ENCODE measurements at places on chromosomes 12 and 14. TPM values are rescaled to one million over a fixed set of nuclear protein-coding genes. Genes with fewer than 3 reads are reported as not detected.

The FOXG1 gene
- polyA plus RNA-seq, result not detected

The SMAGP gene
- polyA plus RNA-seq, result 28.9 TPM

The UNC119B gene
- polyA plus RNA-seq, result 8.8 TPM

- H3K4me1 ChIP-seq, result no peaks in the 10 kb centered on the region
- no peaks in the 10 kb centered on the region for H3K36me3 ChIP-seq
- DNase-seq, result no peak
- no peak overlapping the region for H3K4me3 ChIP-seq
- H3K27ac ChIP-seq, result no peak overlapping the region
- H3K27me3 ChIP-seq, result no peaks in the 10 kb centered on the region
Measured at GRCh38 chr14:59262717-59263454, 74.4 kb downstream of the DAAM1 start.

DNA sequence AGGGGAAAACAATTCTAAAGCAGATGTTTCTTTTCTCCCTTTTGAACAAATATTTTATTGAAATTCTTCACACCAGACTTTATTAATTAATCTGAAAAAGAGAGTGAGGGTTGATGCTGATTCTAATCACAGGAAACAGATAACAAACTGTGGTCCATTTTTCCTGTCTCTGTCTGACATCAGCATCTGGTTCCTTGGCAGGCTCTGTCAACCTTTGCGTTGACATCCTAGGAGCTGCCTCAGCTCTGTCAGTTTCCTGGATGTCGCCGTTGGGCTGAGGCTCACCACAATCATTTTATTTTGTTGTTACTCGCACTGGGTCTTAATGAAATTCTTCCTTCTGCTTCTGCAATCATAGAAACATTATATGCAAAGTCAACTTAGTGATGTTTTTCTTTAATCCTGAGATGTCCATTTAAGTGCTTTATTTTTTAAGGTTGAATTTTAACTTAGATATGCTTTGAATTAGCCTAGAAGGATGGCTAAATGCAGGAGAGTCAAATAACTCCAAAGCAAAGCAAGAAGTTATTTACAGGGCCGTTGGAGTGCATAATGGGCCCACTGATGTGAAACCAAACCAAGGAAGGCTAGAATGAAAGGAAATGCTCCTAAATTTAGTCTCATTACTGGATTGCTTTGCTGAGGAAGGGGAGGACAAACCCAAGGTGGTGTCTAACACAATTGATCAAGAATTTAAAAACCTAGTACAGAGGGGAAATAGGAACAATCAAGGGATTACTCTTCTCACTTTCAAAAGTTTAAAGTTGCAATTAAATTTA is 542.4 kb downstream of the FLRT2 start:
- H3K27me3 ChIP-seq, result no peaks in the 10 kb centered on the region
- H3K4me3 ChIP-seq, result no peak overlapping the region
- no peak overlapping the region for H3K27ac ChIP-seq
- H3K36me3 ChIP-seq, result no peaks in the 10 kb centered on the region
- H3K4me1 ChIP-seq, result no peaks in the 10 kb centered on the region

DNA sequence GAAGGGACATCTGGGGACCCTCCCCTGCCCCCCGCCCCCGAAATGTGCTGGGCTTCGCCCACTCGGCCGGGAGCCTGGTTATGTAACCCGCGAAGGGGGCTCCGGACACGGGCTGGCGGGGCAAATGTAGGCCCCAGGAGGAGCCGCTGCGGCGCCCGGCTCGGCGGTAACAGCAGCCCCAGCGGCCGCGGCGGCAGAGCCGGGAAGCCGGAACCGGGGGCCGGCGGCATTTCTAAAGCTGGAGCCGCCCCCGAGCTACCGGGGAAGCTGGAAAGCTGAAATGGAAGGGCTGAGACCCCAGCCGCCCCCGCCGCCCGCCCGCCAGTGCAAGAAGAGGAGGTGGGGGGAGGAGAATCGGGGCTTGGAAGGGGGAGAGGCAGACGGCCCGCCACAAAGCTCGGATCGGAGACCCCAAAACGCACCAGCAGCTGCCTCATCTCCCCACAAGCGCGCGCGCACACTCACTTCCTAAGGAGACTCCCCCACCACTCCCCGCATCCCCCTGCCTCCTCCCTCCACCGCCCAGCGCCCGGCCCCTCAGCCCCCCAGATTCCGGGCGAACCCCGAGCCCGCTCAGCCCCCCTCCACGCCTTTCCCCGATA is 1.5 kb downstream of the KDM2B start:
- H3K27ac ChIP-seq, result peak overlapping the region; percentile 93
- H3K4me1 ChIP-seq, result peaks cover 41% of the 10 kb centered on the region
- H3K36me3 ChIP-seq, result peaks cover 3% of the 10 kb centered on the region
- no peaks in the 10 kb centered on the region for H3K27me3 ChIP-seq
- peak overlapping the region; percentile 97 for H3K4me3 ChIP-seq
- DNase-seq, result peak; percentile 39

DNA sequence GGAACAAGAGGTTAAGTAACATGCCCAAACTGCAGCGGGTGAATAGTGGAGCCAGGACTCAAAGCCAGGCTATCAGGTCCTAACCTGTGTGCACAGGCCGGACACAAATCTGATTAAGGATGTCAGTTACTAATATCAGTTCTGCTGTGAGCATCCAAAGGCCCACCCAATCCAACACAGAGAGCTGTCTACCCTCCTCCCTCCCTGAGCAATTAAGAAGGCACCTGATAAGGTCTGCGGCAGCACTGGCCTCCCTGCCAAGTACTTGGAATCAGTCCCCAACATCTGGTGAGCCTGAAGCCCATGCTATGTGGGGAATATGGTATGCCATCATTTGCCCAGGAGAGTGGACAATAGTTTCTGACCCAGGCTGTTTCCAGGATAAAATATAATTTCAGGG is 3.9 kb downstream of the HEBP1 start:
- no peak for DNase-seq
- H3K4me1 ChIP-seq, result peaks cover 12% of the 10 kb centered on the region
- no peaks in the 10 kb centered on the region for H3K36me3 ChIP-seq
- H3K27me3 ChIP-seq, result no peaks in the 10 kb centered on the region
- H3K27ac ChIP-seq, result no peak overlapping the region

- no peaks in the 10 kb centered on the region for H3K27me3 ChIP-seq
- no peaks in the 10 kb centered on the region for H3K36me3 ChIP-seq
- H3K27ac ChIP-seq, result no peak overlapping the region
- no peak for DNase-seq
- H3K4me1 ChIP-seq, result no peaks in the 10 kb centered on the region
Measured at GRCh38 chr12:95582230-95583058, 31.2 kb upstream of the USP44 start.

The MMP17 gene
- polyA plus RNA-seq, result not detected

GRCh38 chr12:16622338-16622737 is 16.4 kb upstream of the LMO3 start:
- H3K4me3 ChIP-seq, result no peak overlapping the region
- DNase-seq, result no peak
- H3K27ac ChIP-seq, result no peak overlapping the region
- H3K27me3 ChIP-seq, result no peaks in the 10 kb centered on the region
- H3K36me3 ChIP-seq, result no peaks in the 10 kb centered on the region

DNA sequence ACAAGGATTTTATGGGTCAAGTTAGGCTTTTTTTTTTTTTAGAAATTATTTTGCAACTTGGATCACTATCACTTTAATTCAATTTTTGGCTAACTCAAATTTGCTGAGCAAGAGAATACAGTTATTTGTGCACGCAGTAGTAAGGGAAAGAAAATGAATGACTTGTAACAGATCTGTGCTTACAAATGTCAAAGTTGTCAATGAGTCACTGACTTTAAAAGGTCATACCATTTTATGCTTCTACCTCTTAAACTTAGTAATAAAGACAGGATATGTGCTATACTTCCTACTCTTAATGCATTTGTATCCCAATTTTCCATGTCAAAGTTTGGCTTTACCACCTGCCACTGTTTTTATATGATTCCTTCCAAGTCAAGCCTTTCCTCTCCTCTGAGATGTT is 131.1 kb upstream of the FBXO33 start:
- H3K4me3 ChIP-seq, result no peak overlapping the region
- DNase-seq, result no peak
- H3K27ac ChIP-seq, result no peak overlapping the region
- no peaks in the 10 kb centered on the region for H3K4me1 ChIP-seq
- H3K27me3 ChIP-seq, result no peaks in the 10 kb centered on the region
- H3K36me3 ChIP-seq, result no peaks in the 10 kb centered on the region

- H3K36me3 ChIP-seq, result peaks cover 64% of the 10 kb centered on the region
- peak overlapping the region; percentile 29 for H3K4me3 ChIP-seq
- H3K27ac ChIP-seq, result peak overlapping the region; percentile 59
- H3K4me1 ChIP-seq, result peaks cover 81% of the 10 kb centered on the region
- peak; percentile 65 for DNase-seq
Measured at GRCh38 chr14:21231020-21231652, 38.1 kb downstream of the HNRNPC start.

GRCh38 chr12:78418919-78419318 is 445.7 kb upstream of the SYT1 start:
- no peaks in the 10 kb centered on the region for H3K36me3 ChIP-seq
- DNase-seq, result no peak
- no peak overlapping the region for H3K27ac ChIP-seq
- no peak overlapping the region for H3K4me3 ChIP-seq

The ATP5MC2 gene
- polyA plus RNA-seq, result 529 TPM

DNA sequence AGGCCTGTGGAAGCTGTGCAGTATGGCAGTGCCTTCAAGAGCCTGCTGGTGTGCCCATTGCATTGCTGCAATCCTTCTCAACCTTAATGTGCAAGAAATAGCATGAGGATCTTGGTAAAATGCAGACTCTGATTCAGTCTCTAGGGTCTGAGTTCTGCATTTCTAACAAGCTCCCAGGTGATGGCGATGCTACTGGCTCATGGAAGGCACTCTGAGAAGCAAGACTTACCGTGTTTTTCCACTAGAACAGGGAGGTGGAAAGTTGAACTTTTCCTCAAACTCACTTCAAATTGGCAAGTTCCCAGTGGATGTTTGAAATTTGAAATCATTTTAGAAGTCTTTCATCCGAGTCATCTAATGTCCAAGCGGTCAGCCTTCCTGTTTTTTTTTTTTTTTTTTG is 55.5 kb downstream of the MYRFL start:
- no peak for DNase-seq
- no peaks in the 10 kb centered on the region for H3K36me3 ChIP-seq
- no peak overlapping the region for H3K4me3 ChIP-seq
- H3K27me3 ChIP-seq, result no peaks in the 10 kb centered on the region

The TAS2R10 gene
- polyA plus RNA-seq, result not detected

The MTA1 gene
- polyA plus RNA-seq, result 6.1 TPM

Measured in CD8-positive, alpha-beta memory T cell (primary cell).